Activated CD8-positive, alpha-beta memory T cell treated with anti-CD3 and anti-CD28 coated beads for 1 hour (primary cell): ENCODE measurements at places on chromosomes 5 and 9.
A peak's percentile ranks its signal among the peaks of the same experiment; 100 is the strongest.

DNA sequence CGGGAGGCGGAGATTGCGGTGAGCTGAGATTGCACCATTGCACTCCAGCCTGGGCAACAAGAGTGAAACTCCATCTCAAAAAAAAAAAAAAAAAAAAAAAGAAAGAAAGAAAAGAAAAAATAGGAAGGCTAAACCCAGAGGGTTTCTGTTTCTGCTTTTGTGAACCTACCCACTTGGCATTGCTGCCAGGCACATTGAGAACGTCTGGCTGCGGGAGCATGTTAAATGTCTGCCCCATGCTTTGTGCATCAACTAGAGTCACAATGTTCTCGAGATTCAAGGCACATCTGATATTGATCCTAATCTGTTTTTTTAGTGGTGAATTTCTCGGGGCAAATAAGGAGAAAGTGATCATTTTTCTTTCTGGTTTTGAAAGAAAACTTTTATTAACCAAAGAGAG, 2.8 kb downstream of the SLC25A25 start:
- DNase-seq = no peak

DNA sequence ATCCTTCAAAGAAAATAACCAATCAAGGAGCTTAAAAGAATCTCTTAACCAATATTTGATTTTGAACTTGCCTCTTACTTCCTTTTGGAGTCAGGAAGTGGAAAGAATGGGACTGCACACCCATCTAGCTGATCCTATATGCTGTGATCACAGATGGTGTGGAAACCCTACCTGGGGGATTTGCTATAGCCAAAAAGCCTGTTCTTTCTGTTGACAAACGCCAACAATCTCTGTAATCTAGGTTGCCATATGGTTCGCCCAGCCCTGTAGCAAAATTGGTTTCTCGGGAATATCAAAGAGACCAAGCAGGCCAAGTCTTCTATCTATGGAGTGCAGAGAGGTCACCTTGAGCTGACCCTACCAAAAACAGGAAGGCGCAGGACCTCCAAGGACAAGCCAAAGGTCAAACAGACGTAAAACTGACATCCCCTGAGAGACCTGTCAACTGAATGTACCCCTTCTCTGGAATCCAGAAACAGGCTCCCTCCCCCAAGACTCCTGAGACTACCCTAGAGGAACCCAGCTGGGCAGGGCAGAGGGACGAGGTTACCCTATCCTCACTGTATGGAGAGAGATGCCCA, 19.4 kb downstream of the NRG2 start:
- no peak for DNase-seq

DNA sequence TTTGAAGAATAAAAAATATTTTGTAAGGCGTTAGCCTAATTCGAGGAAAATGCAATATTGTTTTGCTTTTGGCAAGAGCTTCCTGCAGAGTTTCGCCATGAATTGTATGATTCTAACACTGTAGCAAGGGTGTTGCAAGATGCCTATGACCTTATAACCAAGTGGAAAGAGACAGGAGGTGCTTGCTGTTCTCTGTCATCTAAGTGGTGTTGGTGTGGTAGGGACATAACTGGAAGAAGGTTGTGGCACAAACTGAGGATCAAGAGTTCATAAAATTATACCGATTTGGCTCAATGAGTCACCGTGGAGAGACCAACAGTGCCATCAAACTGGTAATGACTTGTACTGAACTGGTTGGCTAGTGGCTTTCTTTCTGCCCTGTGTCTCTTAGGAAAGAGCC, 6.3 kb downstream of the STC2 start:
- DNase-seq = no peak

- DNase-seq = no peak
Measured at GRCh38 chr9:108708448-108708847, 147.3 kb downstream of the ACTL7B start.

DNA sequence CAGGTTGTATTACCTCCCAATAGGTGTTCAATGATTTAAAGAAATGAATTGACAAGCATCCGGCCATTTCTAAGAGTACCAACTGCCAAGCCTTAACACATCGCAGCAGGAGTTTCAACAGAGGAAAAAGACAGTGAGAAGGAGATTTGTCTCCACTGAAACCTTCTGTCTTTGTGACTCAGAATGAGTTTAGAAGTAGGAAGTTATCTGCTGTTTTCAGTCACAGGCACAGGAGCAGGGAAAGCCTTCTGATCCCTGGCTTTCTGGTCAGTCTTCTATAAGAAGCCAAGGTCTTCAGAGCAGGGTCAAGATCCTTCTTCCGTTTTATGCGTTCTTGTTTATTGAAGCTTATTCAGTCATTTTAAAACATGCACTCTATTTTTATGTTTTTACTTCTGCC, 390.7 kb upstream of the PCSK5 start:
- DNase-seq = no peak

GRCh38 chr9:20244271-20244670, 378.0 kb downstream of the MLLT3 start:
- no peak for DNase-seq

GRCh38 chr9:32741706-32742105, 41.6 kb upstream of the TMEM215 start:
- no peak for DNase-seq

DNA sequence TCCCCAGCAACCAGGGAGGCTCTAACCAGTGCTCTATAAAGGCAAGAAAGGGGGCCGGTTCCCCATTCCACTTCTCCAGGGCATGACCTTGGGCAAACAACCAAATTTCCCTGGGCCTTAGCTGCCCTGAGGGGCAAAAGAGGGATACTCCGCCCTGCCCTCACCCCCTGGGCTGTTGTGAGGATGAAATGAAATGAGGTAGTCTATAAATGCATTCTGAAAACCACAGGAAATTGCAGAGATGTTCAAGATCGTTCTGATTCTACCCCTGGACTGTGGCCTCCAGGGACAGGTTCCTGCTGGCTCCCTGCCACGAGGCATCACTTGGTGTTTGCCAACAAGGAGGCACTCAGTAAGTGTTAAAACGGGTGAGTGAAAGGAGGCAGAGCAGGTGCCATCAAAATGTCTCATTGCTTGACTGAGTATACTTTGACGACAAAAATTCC, 5.7 kb downstream of the RAPGEF1 start:
- DNase-seq = no peak

DNA sequence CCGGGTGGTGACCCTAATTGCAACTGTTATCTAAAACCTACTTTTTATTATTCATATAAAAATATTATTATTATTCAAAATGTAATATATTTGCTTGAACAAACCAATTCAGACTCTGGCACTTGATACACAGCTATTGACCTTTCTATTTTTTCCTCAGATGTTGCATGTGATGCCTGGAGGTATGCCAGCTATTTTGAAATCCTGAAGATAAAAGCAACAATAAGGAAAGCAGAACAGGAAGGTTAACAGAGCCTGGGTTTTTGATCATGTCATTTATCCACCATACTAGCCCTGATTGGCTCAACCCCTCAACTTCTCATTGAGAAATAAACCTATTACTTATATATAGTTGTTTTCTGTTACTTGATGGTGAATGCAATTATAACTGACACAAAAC, 340.9 kb upstream of the KIF2A start:
- no peak for DNase-seq

- no peak for DNase-seq
Measured at GRCh38 chr5:115465431-115465830, 79.1 kb downstream of the FEM1C start.

GRCh38 chr9:110919609-110920008, 118.7 kb downstream of the LPAR1 start:
- DNase-seq = no peak

- DNase-seq = peak; percentile 59
Measured at GRCh38 chr5:181160152-181160754, 12.9 kb downstream of the OR2V2 start.

DNA sequence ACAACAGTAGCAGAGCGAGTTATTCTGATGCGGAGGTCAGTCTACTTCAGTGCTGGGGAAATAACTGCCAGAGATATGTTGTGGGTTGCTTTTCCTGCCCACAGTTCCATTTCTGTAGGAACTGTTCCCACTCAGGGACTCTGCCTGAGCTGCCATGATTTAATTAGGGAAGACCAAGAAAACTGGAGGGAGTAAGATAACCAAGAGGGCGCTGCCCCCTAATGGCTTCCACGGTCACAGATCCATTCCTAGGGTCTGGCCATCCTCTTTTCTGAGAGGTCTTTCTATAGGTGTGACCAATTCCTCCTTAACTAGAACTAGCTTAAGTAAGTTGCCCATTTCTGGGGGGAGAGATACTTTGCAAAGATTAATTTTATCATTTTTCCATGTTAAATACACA, 125.9 kb downstream of the APBA1 start:
- no peak for DNase-seq

GRCh38 chr9:137590469-137591383, at the start of gene ZMYND19:
Gene ZMYND19 (minus strand): TSS chr9:137590512. CDS start chr9:137590263, 249 bp downstream.
- DNase-seq = peak; percentile 88

GRCh38 chr5:34490506-34491250, 165.4 kb upstream of the RAI14 start:
- no peak for DNase-seq

DNA sequence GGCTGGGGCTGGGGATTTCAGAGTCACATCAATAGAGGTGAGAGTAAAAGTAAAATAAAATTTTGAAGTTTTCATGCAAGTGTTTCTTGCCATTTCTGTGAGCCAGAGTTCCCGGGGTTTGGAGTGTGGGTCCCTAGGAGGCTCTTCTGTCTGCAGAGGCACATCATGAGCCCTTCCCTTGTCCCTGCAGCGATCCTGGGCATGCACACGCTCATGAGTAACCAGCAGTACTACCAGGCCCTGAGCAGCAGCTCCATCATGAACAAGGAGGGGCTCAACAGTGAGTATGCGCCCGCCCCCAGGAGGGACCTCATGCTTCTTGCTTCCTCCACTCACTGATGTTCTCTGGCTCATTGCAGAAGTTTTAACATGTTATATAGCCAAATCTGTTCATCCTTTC, 61.1 kb downstream of the TMOD1 start:
- no peak for DNase-seq
